Glomerular endothelial cell (primary cell): ENCODE measurements at places on chromosomes 1 and 21. TPM values are rescaled to one million over a fixed set of nuclear protein-coding genes. Genes with fewer than 3 reads are reported as not detected.

NEGR1 gene
- 2.0 and 2.5 TPM in 2 replicates for total RNA-seq

CHIA gene
- not detected in 2 replicates for total RNA-seq

CRYZ gene
- 14.5 and 29.8 TPM in 2 replicates for total RNA-seq

ORC1 gene
- 1.6 and 3.3 TPM in 2 replicates for total RNA-seq

SPRR2E gene
- total RNA-seq, result not detected in 2 replicates

CRP gene
- not detected in 2 replicates for total RNA-seq

HJV gene
- total RNA-seq, result not detected in 2 replicates

MAGI3 gene
- total RNA-seq, result 5.8 and 9.2 TPM in 2 replicates

KRTAP12-1 gene
- not detected in 2 replicates for total RNA-seq

KLHDC8A gene
- 0.29 and 0.64 TPM in 2 replicates for total RNA-seq

APOBEC4 gene
- total RNA-seq, result not detected in 2 replicates

LEPROT gene
- 54.2 and 54.8 TPM in 2 replicates for total RNA-seq

DMRTA2 gene
- total RNA-seq, result not detected in 2 replicates

TTC24 gene
- not detected in 2 replicates for total RNA-seq

TMEM200B gene
- total RNA-seq, result 0.41 and 2.4 TPM in 2 replicates

SLC9C2 gene
- not detected in 2 replicates for total RNA-seq

ARHGEF11 gene
- total RNA-seq, result 16.3 and 28.2 TPM in 2 replicates

TDRKH gene
- total RNA-seq, result 6.0 and 7.0 TPM in 2 replicates

SPATA45 gene
- total RNA-seq, result not detected in 2 replicates

ANGPTL3 gene
- total RNA-seq, result not detected in 2 replicates

WDR77 gene
- 34.8 and 40.8 TPM in 2 replicates for total RNA-seq

LAMC1 gene
- 629 and 1,032 TPM in 2 replicates for total RNA-seq

TIAM1 gene
- 5.4 and 6.1 TPM in 2 replicates for total RNA-seq

PGLYRP4 gene
- total RNA-seq, result not detected in 2 replicates

KCNQ4 gene
- 0.12 and 0.68 TPM in 2 replicates for total RNA-seq
